ENCODE measurements at places on chromosomes 13 and 19.

DNA sequence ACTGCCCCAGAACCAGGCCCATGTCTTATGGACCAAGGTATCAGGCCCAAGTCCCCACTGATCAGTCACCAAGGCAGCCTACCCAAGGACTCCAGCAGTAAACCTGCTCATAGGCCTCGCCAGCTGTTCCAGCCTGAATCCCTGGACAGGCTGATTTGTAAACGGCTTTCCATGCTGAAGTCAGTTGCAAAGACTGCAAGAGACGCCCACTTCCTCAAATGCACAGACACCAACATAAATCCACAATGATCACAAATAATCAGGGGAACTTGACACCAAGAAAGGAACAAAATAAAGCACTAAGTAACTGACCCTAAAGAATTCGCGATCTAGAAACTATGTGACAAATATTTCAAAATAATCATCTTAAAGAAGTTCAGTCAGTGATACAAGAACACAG, 75.2 kb downstream of the RXFP2 start:
- no peak for DNase-seq

DNA sequence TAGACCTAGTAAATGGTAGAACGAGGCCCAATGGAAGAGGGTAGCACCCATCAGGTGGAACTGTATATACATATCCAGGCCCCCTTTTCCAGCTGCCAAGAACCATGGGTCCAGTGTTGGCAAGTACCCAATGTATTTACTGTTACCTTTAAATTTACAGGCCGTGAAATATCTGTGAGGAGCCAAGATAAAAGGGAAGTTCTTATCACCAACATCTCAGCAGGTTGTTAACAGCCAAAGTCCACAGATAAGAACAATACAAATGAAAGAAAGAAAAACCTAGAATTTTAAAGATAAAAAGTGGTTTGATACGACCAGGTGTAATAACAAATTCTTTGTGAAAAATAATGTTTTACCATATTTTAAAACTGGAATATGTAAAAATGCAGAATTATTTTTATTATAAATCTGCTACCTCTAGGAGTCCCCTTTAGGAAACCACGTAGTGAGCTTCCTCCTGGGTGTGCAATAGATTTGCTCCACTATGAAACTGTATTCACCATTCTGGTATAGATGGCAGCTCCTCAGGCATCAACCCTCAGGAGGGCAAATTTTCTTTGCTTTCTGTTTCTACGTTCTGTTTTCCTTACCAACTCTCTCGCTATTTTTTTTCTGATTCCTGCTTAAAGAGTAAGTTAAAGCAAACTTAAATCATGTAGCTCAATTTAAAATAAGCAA, 292.2 kb upstream of the SLC10A2 start:
- no peak for DNase-seq

DNA sequence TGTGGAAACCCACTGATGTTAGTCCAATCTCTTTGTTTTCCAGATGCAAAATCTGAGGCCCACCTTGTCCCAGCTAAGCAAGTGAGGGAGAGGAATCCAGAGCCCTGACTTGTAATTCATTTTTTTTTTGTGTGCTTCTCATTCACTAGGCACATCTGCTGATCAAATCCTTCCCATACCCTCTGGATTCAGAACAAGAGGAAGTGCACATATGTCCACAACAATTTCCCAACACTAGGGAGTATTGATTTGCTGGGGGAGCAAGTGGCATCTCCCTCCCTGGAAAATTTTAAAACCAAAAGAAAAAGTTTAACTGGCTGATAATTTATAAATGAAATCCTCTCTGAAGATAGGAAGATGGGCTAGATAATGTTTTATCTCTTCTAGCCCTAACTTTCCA, 94.6 kb upstream of the RFC3 start:
- no peak for DNase-seq

DNA sequence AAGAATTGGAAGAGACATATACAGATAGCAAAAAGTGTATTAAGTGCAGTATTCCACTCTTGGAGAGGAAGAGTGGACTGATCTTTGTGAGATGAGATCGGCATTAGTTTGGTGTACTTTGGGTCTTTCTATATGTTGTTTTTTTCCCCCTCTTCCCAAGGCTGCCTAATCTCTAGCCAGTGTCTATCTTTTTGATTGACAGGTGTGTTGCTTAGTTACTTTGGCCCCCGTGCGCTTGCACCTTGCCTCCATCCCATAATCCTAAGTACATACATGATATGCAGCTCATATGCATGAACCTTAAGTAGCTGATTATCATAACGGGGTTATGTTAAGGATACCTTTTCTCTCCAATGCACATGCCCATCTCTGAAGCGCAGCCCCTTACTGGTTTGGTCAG, 4.3 kb upstream of the SLC7A10 start:
- DNase-seq: no peak

DNA sequence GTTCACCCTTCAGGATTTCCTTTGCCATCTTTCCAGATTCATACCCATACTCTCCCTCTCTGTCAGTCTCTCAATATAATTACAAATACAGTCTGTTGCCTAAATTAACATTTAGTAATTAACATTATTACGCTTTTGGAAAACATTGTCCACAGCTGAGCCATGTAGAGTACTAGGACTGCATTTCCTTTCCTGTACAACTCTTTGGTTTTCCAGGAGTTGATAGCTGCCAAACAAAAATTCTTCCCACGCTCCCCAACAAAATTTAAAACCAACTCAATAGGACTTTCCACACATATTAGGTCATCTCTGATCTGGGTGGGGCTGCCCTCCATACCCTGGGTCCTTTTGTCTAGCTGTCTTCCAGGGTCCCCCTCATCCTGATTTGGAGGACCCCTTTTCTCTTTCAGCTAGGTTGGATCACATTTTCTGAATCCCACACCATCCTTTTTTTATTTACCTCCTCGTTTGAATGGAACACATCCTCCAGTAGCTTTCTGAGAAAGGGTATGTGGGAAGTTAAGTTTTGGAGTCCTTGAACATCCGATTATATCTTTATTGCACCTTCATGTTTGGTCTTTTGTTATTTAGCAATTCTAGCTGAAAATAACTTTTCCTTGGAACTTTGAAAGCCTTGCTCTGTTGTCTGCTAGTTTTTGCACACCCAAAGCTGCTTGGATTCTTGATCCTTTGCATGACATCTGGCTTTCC, 17.7 kb downstream of the ONECUT3 start:
- DNase-seq: no peak

- no peak for DNase-seq
Observed at GRCh38 chr13:94261163-94261562, 218.3 kb downstream of the DCT start.

GRCh38 chr19:38844093-38844686, 5.6 kb downstream of the HNRNPL start:
- no peak for DNase-seq

DNA sequence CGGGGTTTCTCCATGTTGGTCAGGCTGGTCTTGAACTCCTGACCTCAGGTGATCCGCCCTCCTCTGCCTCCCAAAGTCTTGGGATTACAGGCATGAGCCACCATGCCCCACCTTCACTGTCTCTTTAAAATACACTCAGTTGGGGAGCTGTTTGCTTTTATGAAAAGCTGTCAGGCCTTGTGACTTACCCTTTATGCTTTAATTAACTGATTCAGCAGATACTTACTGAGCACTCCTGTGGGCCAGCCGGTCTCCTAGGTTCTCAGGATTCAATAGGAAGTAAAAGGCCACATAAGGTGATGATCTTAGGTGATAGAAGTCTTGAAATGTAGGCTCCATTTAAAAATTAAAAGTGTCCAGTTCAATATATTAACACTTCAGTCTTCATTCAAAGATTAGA, 7.5 kb downstream of the UBAC2 start:
- DNase-seq: no peak

DNA sequence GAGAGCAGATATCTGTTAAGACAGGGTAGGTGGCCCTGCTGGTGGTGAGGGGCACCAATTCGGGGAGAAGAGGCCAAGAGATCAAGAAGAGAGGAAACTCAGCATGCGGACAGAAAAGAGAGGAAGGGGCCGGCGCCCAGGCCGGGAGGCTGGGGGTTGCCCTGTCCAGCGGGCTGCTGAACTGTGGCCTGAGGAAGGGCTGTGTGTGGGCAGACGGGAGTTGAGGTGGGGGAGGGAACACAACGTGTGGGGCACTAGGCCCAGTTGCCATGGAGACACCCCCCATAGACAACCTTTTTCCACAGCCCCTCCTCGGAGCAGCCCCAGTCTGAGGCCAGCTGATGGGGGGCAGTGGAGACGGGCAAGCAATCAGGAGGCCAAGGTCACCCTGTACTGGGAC, 2.5 kb upstream of the CACNG8 start:
- DNase-seq: no peak

DNA sequence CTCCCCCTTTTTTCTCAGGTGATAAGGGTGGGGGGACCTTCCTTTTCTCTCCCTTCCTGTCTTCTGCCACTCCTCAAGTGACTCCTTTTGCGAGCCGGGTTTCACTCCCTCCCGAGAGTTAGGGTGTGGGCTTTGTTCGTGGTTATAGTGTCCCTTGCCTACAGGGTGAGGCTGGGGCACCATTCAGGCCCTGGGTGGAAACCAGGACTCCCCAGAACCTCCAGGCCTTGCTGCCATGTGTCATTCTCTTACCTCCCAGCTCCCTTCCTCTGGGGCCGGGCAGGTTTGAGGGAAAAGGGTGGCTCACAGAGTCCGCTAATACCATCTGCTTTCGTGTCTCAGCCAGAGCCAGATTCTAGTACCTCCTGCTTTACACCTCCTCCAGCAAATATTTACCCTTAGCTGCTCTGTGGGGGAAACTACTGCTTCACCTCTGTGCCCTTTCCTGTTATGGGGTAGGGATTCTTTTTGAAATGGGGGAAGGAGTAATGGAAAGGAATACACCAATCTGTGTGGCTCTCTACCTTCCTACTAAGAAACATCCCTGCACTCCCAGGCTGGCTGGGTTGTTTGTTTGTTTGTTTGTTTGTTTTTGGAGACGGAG, 2.8 kb downstream of the ACTN4 start:
- DNase-seq: no peak

GRCh38 chr13:63954683-63955082, 2539.0 kb upstream of the PCDH20 start:
- no peak for DNase-seq

DNA sequence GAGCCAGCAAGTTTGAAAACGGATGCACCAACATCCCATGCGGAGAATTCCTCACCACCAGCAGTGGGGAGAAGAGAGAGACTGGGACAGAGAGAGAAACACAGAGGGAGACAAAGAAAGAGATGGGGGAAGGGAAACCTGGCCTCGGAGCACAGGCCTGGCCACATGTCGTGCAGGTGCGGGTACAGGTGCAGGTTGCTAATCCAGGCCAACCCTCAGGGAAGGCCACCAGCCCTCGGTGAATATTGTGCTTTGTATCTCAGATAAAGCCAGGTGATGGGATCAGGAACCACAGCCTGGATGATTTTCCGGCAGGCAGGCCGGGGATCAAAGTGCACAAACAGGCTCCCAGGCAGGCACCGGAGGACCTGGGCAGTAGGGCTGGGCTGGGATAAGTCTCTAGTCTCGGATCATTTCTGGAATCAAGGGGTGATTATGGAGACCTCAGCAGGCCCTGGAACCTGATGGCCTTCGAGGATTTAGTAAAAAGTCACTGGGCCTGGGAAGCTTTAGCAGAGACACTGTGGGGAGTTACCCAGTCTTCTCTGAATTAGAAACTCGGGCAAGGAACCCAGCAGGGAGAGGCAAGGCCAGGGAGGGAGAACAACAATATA, 3.7 kb downstream of the GAS6 start:
- no peak for DNase-seq

DNA sequence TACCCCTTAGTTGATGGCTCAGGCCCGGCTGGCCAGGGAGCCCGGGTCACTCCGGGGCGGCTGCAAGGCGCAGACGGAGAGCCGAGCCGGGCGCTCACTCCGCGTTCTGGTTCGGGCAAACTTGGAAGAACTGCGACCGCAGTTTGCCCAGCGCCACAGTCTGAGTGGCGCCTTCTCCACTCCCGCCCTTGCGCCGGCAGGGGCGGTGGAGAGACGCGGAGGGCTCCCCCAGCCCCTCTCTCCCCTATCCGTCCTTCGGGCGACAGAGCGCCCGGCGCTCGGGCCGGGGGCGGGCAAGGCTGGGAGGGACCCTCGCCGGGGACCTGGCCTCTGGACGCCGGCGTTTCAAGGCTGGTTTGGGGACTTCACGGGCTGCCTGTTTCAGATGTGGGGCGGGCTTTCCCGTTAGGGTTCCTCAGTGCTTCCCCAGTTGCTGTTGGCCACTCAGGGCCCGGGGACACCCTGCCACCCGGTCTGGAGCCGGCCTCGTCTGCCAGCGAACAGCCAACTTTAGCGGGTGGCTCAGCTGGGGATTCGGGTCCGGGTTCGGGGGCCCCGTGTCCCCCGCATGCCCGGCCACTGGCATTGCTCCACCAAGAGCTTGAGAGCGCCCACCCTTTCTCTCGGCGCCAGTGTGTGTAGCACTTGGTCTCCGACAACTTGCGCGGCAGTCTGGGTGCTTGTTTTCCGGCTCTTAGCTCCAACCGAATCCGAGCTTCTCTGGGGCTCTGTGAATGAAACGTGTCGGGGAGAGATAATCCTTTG, 1.5 kb downstream of the GPC6 start:
- DNase-seq: no peak

- DNase-seq: no peak
Observed at GRCh38 chr19:48481846-48482639, 12.9 kb downstream of the CYTH2 start.

DNA sequence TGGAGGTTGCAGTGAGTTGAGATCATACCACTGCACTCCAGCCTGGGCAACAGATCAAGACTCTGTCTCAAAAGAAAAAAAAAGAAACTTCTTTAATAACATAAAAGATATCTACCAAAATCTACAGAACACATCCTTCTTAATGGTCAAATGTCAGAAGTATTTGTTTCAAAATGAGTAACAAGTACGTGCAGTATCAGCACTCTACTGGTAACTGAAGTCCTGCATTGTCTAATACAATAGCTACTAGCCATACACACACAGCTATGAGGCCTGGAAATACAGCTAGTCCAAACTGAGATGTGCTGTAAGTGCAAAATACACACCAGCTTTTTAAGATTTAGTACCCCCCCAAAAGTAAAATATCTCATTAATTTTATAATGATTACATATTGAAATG, 88.1 kb downstream of the TSC22D1 start:
- DNase-seq: no peak

DNA sequence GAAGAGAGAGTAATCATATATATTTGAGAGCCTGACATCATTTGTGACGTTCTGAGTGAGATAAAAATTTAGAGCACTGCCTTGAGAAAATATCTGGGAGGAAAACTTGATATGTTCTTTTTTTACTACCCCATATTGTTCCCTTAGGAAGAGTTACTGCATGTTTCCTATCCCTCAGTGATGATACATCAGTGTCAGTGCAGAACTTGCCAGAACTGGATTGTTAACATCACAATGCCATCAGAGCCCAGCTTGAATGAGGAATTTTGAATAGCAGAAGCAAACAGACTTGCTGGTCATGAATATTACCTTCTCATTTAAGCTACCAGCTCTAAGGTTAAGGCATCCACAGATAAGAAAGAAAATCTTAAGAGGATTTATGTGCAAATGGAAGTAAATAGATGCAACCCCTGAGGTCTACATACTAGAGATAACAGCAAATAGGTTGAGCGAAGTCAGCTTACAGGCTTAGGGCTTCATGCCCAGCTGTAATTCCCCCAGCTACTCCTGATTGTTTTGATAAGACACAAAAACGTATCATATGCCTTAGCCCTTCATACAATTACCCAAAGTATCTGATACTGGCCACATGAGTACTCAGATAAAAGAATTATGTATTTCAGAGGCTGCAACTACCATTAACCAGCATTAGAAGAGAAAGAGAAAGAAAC, 313.7 kb upstream of the ATXN8OS start:
- DNase-seq: no peak

- no peak for DNase-seq
Observed at GRCh38 chr13:27027086-27027667, 144.4 kb downstream of the USP12 start.

Data from CD4-positive, alpha-beta T cell treated with Interleukin-15 for 1 hour (primary cell).